Gastroesophageal sphincter (tissue), 4 donors: ENCODE measurements at places on chromosomes 7 and 10. TPM values are rescaled to one million over a fixed set of nuclear protein-coding genes. Genes with fewer than 3 reads are reported as not detected.
A peak's percentile ranks its signal among the peaks of the same experiment; 100 is the strongest.

DNA sequence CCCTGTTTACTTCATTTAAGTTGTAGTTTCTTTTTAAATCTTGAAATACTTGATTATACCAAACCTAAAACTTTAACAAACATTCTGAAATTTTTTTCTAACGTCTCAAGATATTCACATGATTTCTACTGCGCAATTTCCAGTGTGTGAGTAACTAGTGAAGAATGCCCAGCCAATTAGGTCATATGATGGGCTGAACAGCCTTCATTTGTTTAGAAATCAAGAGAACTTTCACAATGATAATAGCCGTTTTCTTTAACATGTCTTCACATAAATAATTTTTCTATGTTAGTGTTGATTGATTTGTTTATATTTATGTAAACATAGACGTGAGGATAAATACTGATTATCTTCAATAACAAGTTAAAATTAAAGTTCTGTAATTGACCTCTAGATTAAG, 21.8 kb downstream of the STAM start:
- ATAC-seq = peak; percentile 87

DNA sequence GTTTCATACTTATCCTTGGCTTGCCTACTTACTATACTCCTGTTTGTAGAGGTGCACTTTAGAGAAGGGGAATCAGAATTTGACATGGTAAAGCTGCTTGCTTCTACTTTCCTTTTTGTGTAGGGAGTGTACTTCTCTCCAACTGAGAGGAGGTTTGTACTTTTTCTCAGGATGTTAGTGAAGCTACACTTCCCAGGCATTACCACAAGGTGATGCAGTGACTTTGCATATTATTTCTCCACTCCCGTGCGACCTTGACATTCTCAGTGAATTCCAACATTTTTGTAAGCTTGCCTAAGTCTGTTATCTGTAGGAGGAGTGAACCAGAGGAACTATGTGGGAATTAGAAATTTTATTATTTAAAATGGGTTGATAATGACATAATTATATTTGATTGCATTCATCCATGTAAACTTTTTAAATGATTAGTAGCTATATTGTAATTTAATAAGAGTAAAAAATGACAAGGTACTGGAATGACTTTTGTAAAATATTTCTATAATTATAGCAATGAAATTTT, 5.2 kb downstream of the TAX1BP1 start:
- ATAC-seq = no peak

DNA sequence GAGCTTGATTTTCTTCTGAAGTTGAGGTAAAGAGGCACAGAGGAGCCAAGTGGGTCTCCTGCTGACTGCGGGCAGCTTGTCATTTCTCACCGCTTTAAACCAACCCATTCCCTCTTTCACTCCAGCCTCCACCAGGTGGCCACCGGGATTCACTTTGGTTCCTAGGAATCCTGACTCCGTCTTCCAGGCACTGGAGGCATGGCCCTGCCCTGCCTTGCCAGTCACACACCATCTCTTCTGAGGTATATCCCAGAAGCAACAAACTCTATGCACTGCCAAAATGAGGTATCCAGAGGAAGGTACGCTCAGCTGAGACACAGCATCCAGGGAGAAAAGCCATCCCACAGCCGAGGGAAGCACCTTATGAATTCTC, 280.8 kb downstream of the TNS3 start:
- no peak for ATAC-seq

DNA sequence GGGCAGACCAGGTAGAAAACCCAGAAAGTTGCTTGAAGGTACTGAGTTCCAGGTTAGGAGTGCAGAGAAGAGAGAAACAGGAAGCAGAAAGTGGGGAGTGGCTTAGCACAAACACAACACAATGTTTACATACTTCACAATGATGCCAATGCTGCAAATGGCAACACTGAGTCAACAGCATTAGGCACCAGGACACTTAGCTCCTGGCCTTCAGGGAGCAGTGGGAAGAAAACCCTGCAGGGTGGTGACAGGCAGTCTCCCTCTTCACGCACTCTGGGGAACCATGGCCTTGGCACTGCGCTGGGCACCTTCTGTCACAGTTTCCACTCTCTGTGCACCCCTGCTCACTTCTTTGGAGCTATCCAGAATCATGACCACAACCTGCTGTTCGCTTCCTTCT, 7.3 kb downstream of the ICA1 start:
- ATAC-seq = no peak

DNA sequence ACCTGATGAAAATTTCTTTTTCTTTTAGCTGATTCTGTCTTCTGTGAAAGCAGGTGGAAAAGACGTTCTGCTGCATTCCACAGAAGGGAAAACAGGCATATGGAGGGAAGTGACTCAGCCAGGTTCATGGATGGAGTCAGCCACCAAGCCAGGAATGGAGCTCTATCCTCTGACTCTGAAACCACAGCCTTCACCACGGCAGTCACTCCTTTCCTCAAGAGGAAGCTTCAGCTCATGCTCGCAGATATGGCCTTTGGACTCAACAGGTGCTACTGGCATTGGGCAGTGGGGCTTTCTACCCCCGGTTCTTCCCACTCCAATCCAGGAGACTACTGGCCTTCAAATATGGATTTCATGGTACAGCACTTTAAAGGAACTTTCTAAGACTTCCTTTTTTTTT, 11.5 kb upstream of the PLAU start:
- no peak for ATAC-seq

DNA sequence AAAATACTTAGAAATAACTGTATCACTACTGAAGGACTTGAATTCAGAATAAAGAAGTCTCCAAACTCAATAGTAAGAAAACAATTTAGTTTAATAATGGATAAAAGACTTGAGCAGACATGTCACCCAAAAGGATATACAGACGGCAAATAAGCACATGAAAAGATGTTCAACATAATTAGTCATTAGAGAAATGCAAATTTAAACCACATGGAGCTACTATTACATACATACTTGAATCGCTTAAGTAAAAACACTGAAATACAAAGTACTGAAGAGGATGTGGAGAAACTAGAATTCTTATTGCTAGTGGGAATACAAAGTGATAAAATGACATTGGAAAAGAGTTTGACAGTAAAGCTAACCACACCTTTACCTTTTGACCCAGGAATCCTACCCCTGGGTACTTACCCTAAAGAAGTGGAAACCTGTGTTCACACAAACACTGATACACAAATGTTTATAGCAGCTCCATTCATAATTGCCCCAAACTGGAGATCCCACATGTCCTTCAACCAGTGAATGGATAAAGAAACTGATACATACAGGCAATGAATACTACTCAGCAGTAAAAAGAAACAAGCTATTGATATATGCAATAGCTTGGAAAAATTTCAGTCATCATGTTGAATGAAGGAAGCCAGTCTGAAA, 54.3 kb upstream of the NFKB2 start:
- no peak for ATAC-seq

- no peak for ATAC-seq
Measured at GRCh38 chr7:106824458-106824857, 40.6 kb upstream of the PIK3CG start.

- ATAC-seq = no peak
Measured at GRCh38 chr7:38220452-38220851, 42.4 kb downstream of the STARD3NL start.

GRCh38 chr7:155410431-155410830, 47.5 kb upstream of the EN2 start:
- no peak for ATAC-seq

- ATAC-seq = no peak
Measured at GRCh38 chr7:70554646-70555045, 577.3 kb upstream of the GALNT17 start.

GRCh38 chr7:33872870-33873269, 32.5 kb upstream of the BMPER start:
- ATAC-seq = no peak

- ATAC-seq = no peak
Measured at GRCh38 chr10:12473491-12473890, 124.1 kb downstream of the CAMK1D start.

DNA sequence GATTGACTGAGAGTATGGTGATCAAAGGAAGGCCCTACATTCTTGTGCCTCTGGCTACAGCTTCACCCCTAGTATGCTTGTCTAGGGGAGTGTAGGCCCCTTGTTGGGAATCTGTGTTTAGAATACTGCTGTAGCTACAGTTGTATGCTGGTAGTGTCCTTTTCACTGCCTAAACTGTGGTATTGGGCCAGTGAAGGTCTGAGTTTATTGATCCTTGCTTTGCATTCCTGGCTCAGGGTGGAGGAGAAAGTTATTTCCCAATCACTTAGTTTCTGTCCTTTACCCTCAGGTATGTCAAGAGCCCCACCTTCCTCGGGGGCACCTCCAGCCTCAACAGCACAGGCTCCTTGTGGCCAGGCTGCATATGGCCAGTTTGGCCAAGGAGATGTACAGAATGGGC, 6.6 kb downstream of the SEC24C start:
- no peak for ATAC-seq

DNA sequence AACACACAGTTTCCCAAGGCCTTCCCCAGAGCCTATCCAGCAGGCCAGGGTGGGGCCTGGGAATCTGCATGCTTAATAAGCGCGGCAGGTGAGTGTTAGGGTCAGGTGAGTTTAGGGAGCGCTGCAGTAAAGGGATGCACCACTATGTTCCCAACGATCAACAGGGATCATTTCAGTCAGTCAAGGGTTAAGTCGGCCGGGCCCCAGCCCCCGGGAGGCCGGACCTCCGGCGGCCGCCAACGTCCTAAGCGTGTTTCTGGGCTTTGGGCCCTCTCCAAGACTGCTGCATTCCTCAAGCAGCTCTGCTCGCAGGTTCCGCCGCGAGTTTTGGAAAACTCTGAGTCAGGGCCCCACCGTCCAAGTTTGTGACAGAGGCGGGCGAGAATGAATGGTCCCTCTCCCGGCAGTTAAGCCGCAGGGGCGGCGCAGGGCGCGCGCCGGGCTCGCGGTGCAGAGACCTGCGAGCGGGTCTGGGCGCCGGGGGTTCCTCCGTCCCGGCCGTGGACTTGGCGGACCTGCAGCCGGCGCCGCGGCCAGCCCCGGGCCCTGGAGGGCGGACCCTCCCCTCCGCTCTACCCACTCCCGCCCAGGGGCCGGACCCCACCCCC, 81.6 kb downstream of the ARHGAP22 start:
- peak; percentile 92 for ATAC-seq

DNA sequence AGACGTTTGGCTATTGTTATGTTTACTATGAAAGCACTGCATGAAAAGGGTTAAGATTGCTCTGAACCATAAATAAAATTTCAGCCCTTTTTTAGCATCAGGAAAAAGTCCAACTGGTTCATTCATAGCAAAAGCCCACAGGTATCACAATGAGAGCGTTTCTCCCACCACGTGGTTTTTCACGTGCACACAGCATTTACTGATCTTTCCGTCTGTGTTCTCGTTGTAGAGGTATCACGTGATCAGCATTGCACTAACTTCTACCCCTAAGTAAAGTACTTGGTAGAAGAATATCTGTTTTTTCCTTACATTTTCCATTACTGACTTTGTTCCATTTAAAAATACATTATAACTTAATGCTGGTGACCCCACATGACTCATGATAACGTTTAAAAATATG, 17.8 kb upstream of the CCDC3 start:
- ATAC-seq = no peak

MYO1G gene
- 1.4 TPM for total RNA-seq

SPACDR gene
- total RNA-seq = not detected

SUFU gene
- total RNA-seq = 7.6 TPM

SEMA3E gene
- 22.1 TPM for total RNA-seq

EBLN1 gene
- not detected for total RNA-seq
